ENCODE measurements at places on chromosomes 5 and 9.

GRCh38 chr9:112783551-112783954 is 33.0 kb downstream of the SNX30 start:
- DNase-seq = no peak

GRCh38 chr5:32707418-32707997 is 3.6 kb upstream of the NPR3 start:
- DNase-seq = no peak

GRCh38 chr9:77304543-77304942 is 127.2 kb downstream of the VPS13A start:
- no peak for DNase-seq

DNA sequence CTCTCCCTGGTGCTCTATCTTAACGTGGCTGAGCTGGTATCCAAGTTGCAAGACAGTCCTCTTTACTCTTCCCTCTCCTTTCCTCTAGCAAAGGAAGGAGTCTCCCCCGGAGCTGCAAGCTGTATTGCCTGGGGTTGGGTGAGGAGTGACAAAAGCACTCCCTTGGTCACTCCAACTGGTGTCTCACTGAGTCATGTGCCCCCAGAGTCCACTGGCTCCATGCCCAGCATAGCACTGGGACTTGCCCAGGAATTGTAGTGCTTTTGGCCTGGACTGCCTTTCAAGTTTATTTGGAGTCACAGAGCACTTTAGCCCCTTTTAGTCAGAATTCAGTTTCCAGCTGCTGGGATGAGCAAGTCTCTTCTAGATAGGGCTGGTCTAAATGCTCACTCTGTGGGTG is 82.6 kb upstream of the FST start:
- DNase-seq = no peak

GRCh38 chr9:137368431-137369035 is 54.4 kb downstream of the EXD3 start:
- no peak for DNase-seq

DNA sequence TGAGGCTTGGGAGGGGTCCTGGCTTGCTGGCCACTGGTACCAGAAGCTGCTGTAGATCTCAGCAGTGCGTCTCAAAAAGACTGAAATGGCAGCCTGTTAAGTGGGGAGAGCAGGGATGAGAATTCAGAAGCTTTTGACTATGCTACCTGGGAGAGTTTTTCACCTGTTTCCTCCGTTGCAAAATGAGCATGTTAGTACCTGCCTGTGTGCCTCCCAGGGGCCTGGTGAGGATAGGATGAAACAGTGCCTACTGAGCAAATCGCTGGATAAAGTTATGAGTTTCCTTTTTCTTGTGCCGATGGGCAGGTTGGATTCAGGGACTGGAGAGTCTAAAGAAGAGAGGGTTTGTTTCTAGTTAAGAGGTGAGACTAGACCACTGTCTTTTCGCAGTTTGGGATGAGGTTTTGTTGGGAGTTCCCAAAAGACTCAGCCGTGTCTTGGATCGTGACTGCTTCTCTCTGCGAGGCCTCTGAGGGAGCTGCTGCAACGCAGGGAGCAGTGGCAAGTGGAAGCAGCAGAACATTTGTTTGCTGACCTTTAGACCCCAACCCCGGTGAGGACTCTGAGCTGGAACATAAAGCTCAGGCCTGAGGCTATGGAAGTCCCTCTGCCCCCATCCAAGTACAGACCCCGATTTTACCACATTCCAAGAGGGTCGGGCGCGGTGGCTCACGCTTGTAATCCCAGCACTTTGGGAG is 1.4 kb downstream of the RALGPS1 start:
- DNase-seq = no peak

DNA sequence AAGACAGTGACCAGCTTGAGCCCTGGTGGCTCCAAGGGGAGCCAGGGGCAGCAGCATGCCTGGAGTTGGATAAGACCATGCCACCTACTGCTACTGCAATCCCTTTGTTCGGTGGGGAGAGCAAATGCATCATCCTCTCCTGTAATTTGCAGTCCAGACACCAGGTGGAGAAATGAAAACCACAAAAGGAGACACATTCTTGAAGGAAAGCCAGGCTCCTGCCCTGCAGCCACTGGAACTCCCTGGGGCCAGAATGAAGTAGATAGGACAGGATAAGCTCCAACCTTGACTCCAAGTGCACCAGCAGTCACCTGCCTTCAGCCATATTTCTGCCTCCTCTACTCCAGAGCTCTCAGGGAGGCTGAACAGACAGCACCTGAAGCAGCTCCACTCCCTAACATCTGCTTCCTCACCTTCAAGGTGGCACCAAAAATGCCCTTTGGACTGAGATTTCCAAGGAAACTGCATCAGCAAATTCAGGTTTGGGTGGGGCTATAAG is 65.1 kb upstream of the IQGAP2 start:
- DNase-seq = peak; percentile 35

DNA sequence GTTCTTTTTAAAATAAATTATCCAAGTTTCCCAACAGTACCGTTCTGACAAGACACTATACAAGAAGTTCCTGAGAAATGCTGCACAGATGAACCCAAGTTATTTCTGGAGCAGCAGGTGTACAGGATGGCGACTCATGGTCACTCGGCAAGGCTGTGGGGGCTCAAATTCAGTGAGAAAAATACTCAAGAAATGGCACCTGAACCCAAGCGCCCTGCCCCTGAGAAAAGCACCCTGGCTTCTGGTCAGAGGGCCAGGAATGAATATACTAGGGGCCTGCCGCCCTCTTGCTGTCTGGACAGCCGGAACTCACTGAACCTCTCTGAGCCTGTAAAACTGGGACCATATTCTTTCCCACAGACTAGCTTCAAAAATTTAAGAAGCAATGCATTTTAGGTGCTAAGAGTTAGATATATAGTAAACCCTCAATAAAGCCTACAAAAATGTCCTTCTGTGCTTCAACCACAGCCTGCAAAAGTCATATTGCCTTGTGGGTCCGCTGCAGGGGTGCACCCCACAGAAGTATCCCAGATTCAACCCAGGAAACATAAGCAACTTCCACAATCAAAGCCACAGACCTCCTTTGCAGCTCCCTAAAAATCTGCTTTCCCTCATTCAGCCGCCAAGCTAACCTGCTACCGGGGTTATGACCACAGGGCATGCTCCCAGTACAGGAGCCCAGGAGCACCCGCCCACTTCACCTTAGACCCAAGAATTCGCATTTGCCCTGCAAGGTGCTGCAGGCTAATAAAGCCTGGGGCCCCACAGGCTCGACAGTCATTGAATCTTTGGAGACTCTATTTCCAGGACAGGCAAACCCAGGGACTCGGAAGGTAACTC is 1.4 kb downstream of the RAPGEF1 start:
- DNase-seq = no peak

DNA sequence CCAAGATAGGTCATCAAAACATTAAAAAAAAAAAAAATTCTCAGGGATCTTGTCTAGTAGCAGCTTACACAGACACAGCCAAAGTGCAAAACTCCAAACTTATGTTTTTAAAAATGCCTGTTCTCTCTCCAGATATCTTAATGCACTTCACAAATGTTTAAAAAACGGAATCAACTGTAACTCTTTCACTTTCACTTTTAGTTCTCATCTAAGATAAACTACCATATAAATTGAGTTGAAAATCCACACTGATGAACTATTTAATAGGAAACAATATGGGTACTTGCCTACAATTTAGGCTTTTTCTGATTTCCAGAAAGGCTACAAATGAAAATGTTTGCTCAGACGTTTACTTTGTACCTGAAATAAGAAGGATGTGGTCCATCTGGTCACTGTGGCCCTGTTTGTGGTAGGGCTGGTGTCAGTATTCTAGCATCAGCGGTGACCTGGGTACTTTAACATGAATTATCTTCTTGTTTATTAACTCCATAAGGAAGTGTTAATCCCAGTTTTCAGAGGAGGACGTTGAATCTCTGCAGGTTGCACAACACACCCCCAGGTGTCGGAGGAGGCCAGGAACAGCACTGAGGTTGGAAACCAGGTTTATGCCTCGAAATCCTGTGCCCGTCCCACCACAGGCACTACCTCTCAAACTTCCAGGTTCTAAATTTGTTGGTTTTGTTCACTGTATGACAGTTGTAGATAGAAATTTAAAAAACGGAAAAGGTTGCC is 13.3 kb upstream of the LPCAT1 start:
- no peak for DNase-seq

GRCh38 chr5:36522746-36523065 is 83.7 kb upstream of the SLC1A3 start:
- no peak for DNase-seq

- DNase-seq = no peak
Measured at GRCh38 chr5:19855931-19856330, 132.1 kb downstream of the CDH18 start.

DNA sequence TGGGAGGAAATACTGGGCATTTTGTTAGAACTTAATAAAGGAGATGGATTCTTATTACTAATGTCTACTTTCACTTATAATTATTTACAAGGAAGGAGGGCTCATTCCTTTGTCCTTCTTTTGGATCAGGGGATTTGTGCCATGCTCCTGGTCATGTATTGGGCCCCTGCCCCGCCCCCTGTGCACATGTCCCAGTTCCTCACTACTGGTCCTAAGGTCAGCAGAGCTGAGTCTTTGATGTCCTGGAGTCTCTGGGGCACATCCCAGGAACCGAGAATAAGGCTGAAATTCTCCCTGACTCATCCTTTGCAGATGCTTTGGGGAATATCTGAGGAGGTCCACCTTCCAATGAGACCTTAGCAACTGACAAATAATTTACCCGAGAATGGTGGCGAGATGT is 19.6 kb upstream of the TIFAB start:
- DNase-seq = no peak

GRCh38 chr9:119278171-119278570 is 91.1 kb downstream of the BRINP1 start:
- no peak for DNase-seq

DNA sequence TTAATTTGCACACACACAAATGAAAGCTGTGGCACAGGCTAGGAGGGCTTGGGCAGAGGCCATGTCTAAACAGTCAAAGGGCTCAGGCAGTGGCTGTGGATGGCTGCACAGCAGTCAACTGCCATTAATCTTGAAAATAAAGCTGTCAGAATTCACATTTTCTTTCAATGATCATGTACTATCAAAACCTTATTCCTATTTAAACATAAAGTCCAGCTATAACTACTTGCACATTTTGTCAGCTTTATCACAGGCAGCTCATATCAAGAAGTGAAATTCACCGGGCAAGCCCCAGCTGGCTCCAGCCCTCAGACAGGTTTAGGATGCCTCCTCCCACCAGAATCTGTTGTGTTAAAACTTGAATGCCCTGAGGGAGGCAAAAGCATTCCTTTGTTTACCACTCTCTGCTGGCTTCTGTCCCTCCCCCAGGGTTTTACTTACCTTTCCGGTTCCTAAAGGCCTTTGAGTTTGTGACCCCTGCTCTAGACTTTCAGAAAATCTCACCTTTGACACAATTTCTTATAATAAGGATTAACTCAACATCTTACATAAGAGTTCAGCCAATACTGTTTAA is 54.9 kb upstream of the GRAMD2B start:
- DNase-seq = no peak

DNA sequence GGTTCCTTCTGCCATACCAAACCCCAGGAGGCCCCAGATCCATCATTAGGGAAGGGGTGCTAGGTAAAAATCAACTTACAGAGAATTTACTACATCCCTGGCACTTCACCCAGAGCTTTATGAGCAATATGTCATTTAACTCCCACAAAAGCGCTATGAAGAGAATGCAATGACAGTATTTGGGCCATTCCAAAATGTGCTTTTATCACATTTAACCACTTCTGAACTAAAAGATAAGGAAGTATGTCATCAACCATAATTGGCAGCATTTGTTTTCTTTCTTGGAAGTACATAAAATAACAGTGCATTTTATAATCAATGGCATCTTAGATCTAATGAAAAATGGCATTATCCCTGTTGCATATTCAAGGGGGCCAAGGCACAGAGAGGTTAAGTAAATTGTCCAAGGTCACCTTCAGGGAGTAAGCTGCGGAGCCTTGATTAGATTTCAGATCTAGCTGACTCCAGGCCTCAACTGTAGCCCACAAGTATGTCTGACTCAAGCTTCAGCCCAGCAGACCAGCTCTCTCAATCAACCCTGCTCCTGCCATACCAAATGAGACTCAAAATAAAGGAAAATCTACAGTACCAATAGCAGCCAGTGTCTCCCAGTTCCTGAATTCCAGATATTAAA is 16.5 kb downstream of the SH3TC2 start:
- no peak for DNase-seq

- no peak for DNase-seq
Measured at GRCh38 chr9:127523312-127523851, 72.1 kb downstream of the LRSAM1 start.

GRCh38 chr9:90967145-90967538 is 165.5 kb downstream of the SYK start:
- no peak for DNase-seq

- DNase-seq = no peak
Measured at GRCh38 chr5:79256563-79256962, 20.6 kb downstream of the JMY start.

DNA sequence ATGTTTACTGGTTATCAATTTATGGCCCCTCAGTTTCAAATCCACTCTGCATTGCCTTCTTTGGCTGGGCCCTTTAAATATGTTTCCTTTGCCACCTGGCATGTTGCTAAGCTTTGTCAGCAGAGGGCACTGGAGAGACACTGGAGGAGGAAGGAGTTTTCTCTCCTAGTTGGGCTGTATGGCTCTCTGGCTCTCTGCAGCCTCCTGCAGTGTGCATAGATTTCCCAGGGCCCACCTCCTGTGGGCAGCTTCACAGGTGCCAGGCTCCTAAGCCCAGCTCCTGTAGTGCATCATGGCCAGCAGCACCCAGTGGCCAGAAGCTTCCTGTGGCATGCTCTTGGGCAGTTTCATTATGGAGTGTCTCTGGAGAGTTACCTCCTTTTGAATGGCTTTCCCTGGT is 23.3 kb downstream of the CAVIN4 start:
- peak; percentile 23 for DNase-seq

- DNase-seq = no peak
Measured at GRCh38 chr9:76352026-76352620, 42.1 kb downstream of the RFK start.

DNA sequence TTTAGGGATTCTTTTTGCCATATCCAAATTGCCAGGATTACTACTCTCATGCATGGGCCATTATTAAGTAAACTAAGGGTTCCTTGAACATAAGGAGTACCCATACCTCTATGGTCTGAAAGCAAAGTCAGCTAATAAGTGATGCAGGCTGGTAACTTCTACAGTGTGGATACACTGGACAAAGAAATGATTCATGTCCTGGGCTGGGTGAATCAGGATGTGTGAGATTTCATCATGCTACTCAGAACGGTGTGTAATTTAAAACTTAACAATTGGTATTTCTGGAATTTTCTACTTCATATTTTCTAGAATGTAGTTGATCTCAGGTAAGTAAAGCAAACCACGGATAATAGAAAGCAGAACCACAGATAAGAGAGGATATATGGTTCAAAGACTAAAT is 428.8 kb downstream of the CHSY3 start:
- no peak for DNase-seq

All from tibial nerve (tissue), 4 donors.